Ovary (tissue), 10 donors: ENCODE measurements at places on chromosomes 6 and 20. TPM values are rescaled to one million over a fixed set of nuclear protein-coding genes. Genes with fewer than 3 reads are reported as not detected.

DNA sequence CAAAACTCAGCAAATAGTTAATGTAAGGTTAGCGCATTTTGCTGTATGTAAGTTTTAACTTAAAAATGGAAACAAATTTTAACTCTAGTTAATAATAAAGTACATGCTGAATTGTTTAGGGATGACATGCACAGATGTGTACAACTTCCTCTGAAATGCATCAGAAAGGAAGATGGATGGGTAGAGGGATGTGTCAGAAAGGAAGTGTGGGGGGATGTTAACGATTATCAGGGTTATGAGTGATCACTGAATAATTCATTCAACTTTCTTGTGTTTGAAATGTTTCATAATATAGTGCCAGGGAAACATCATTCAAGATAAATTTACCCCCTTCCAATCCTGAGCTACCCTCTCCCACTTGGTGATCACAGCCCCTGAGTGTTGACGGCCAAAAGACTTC lies 87.6 kb downstream of the FOXA2 start:
- DNase-seq: no peak

GRCh38 chr6:111087871-111088667 lies 766 bp downstream of the SLC16A10 start:
- DNase-seq: peak; percentile 19

DNA sequence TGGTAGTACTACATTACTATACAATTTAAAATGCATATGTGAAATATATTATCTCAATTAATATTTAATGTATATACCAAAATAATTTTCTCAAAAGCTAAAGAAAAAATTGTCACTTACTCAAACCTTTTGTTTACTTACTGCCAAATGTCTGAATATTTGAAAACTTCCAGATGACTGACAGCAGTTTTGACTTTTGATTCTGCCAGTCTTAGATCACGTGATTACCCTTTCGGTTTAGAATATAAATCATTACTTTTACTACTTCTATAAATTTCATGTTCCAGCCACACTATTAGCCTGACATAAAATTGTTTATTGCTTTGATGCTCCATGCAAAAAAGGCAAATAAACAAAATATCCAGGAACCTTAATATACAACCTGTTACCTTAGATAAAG lies 680.7 kb upstream of the ID4 start:
- no peak for DNase-seq

GRCh38 chr6:107716688-107717089 lies 107.4 kb downstream of the SCML4 start:
- no peak for DNase-seq

GRCh38 chr20:20955892-20956291 lies 150.3 kb downstream of the LINC00237 start:
- no peak for DNase-seq

TPD52L1 gene
- 14.4 TPM for total RNA-seq

PERP gene
- 56.2 TPM for total RNA-seq

OPN5 gene
- total RNA-seq: not detected
